Activated CD8-positive, alpha-beta T cell treated with anti-CD3 and anti-CD28 coated beads, Interleukin-2, amount 10 ng/mL, durations not matched to agents 7 days and 5 days (primary cell): ENCODE measurements at places on chromosomes 2 and 18. TPM values are rescaled to one million over a fixed set of nuclear protein-coding genes. Genes with fewer than 3 reads are reported as not detected.
A peak's percentile ranks its signal among the peaks of the same experiment; 100 is the strongest.

Gene MAPRE3
- total RNA-seq = 0.52 TPM

DNA sequence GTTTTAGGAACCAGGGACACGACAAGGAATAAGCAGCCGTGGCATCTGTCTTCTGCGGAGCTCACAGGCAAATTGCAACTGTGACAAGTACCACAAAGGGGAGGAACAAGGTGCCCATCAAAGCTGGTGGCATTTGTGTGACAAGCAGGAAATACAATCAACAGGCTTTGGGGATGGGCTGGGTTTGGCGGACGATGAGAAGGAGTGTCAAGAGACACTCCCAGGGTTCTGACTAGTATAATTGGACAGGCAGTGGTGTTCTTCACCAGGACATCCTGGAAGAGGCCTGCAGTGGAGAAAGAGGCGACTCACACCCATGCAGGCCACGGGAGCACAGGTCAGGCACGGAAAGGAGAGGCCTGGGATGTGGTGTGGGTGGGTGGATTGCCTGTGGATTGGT lies 14.2 kb upstream of the SPATA3 start:
- DNase-seq = peak; percentile 68
- peaks cover 86% of the 10 kb centered on the region for H3K4me1 ChIP-seq
- H3K27ac ChIP-seq = peak overlapping the region; percentile 88
- no peaks in the 10 kb centered on the region for H3K27me3 ChIP-seq

Gene RAB6C
- total RNA-seq = not detected

Gene KLHL41
- total RNA-seq = not detected

- H3K36me3 ChIP-seq = no peaks in the 10 kb centered on the region
- peaks cover 3% of the 10 kb centered on the region for H3K27me3 ChIP-seq
- no peak for DNase-seq
Observed at GRCh38 chr2:143808166-143808565, 678.9 kb downstream of the ARHGAP15 start.

- H3K4me1 ChIP-seq = no peaks in the 10 kb centered on the region
- no peak overlapping the region for H3K27ac ChIP-seq
- peaks cover 2% of the 10 kb centered on the region for H3K27me3 ChIP-seq
- no peak overlapping the region for H3K4me3 ChIP-seq
- H3K36me3 ChIP-seq = no peaks in the 10 kb centered on the region
Observed at GRCh38 chr18:54528942-54529376, 62.1 kb upstream of the DYNAP start.

Gene SEMA4C
- 21.0 TPM for total RNA-seq

GRCh38 chr2:85089585-85089984 lies 43.6 kb upstream of the TCF7L1 start:
- H3K4me1 ChIP-seq = no peaks in the 10 kb centered on the region
- no peak overlapping the region for H3K4me3 ChIP-seq
- H3K27me3 ChIP-seq = peaks cover 9% of the 10 kb centered on the region
- no peak overlapping the region for H3K27ac ChIP-seq

DNA sequence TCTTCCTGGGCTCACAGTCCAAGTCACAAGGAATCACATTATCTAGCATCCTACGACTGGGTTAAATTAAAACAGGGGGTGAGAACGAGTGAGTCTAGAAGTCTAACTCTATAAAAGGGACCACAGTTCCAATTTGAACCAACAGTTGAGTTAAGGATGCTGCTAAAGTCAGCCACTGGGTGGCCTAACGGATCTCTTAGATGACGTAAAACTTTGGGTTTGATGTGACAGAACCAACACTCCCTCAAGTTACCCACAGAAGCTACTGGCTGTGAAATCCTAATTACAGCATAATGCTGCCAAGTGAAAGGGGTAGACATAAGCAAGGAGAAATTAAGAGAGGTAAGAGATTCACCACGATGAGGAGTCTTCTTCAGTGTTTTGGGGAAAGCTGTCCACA lies 32.7 kb upstream of the RUFY4 start:
- peaks cover 7% of the 10 kb centered on the region for H3K27me3 ChIP-seq
- no peak overlapping the region for H3K27ac ChIP-seq

DNA sequence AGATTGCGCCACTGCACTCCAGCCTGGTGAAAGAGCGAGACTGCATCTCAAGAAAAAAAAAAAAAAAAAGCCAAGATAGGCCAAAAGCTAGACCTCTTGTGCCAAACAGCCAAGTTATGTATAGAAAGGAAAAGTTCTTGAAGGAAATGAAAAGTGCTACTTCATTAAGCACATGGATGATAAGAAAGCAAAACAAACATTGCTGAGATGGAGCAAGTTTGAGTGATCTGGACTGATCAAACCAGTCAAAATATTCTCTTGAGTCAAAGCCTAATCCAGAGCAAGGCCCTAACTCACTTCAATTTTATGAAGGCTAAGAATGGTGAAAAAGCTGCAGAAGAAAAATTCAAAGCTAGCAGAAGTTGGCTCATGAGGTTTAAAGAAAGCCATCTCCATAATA lies 28.1 kb upstream of the TANC1 start:
- peaks cover 3% of the 10 kb centered on the region for H3K27me3 ChIP-seq
- DNase-seq = no peak
- no peak overlapping the region for H3K4me3 ChIP-seq
- no peak overlapping the region for H3K27ac ChIP-seq
- no peaks in the 10 kb centered on the region for H3K4me1 ChIP-seq

Gene CYP27C1
- total RNA-seq = not detected

Gene CNRIP1
- total RNA-seq = not detected

DNA sequence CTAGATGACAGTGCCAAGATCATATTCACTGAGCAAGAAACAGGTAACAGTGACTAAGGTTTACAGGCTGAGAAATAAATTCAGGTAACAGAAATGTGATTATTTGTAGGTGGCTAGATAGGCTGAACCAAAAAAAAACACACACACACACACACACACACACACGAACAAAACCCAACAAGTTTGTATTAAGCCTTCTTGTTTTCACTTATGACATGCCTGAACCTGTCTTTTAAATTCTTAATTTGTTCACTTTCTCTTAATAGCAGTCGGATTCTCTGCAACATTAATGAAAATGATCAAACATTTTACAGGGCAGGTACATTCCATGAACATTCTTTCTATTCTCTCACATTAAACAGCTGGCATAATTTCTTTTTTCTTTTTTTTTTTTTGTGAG lies 18.8 kb upstream of the KIDINS220 start:
- H3K27me3 ChIP-seq = peaks cover 26% of the 10 kb centered on the region
- no peaks in the 10 kb centered on the region for H3K4me1 ChIP-seq
- H3K4me3 ChIP-seq = no peak overlapping the region
- H3K27ac ChIP-seq = no peak overlapping the region
- DNase-seq = no peak
- no peaks in the 10 kb centered on the region for H3K36me3 ChIP-seq

DNA sequence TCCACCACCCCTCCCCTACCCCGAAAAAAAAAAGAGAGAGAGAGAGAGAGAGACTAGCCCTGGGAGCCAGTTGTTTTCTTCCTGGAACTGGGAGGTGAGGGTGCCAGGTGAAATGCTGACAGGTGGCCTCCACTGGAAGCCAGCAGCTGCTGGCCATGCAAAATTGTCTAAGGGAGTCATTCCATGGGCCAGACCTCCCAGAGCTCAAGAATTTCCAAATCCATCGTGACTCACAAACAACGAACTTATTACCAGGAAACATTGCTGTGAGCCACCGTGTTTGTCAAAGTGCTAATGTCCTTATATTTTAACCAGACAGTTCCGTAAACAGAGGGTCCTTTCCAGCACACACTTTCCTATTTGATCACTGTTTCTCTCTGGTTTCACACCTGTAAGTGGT lies 68.5 kb upstream of the PID1 start:
- H3K36me3 ChIP-seq = no peaks in the 10 kb centered on the region
- no peak for DNase-seq
- H3K27ac ChIP-seq = no peak overlapping the region
- no peaks in the 10 kb centered on the region for H3K4me1 ChIP-seq

DNA sequence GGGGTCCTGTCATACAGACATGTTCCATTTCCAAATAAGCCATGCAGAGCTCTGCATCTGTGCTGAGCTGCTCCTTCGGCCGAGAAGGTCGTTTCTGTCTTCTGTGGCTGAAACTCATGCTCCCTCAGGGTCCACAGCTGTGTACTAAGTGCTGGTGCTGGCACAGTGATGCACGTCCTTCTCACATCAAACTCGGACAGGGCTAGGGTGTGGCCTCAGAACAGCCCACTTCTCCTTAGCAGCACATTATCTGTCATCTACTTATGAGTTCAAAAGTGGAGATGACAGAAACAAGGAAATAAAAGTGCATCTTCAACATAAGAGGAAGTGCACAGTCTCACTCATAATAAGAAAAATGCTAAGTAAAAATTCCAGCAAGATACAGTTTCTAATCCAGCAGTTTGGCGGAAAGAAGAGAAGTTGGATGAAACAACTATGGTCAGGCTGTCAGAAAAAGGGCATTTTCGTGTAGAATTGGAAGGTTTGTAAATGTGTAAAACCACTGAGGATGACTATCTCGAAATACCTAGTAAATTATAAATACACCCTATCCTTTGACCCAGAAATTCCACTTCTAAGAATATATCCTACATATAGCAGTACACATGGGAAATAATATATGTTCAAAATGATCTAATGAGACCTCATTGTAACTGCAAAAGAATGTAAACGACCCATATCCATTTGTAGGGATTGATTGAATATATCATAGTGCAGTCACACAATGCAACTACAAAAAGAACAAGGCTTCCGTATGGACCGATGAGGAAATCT lies 53.7 kb upstream of the APCDD1 start:
- no peaks in the 10 kb centered on the region for H3K36me3 ChIP-seq
- H3K27ac ChIP-seq = no peak overlapping the region
- H3K27me3 ChIP-seq = peaks cover 9% of the 10 kb centered on the region
- no peak overlapping the region for H3K4me3 ChIP-seq
- DNase-seq = no peak

DNA sequence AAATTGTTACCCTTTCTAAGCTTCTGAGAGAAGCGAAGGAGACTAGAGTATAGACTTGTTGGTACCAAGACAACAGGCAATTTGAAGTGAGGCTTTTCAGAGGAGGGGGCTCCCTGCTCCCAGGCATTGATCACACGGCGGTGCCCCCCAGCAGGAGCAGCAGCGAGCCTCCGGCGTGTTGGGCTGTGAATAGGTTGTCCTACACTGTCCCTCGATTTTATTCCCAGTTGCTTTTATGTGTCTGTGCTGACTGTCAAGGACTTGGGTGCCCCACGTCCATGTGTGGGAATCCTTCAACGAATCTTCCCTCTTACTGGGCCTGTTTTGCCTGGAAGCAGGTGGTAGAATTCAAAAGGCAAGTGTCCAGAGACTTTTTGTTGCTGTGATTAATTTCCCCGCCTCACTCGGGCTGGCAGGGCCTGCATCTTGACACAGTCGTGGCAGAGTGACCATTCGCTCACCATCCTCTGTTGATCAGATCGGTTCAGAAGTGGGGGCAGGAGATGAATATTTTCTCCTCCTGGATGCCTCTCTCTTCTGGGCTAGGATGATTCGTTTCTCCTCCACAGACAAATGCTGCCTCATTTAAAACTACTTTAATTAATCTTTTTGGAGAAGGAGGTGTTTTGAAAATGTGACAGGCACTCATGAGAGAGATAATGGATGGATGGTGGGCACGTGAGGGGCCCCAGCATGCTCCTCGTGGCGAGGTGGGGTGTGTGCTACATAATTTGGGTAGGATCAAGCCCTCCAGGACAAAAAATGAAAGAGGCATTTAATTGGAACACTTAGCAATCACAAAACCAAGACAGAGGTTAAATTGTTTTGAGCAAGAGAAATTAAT lies 77.6 kb downstream of the SMIM21 start:
- no peaks in the 10 kb centered on the region for H3K27me3 ChIP-seq
- H3K4me1 ChIP-seq = no peaks in the 10 kb centered on the region
- DNase-seq = peak; percentile 16
- no peaks in the 10 kb centered on the region for H3K36me3 ChIP-seq
- H3K27ac ChIP-seq = no peak overlapping the region

GRCh38 chr2:29108225-29108624 lies 7.0 kb upstream of the CLIP4 start:
- H3K27me3 ChIP-seq = peaks cover 11% of the 10 kb centered on the region
- DNase-seq = no peak
- no peak overlapping the region for H3K4me3 ChIP-seq

DNA sequence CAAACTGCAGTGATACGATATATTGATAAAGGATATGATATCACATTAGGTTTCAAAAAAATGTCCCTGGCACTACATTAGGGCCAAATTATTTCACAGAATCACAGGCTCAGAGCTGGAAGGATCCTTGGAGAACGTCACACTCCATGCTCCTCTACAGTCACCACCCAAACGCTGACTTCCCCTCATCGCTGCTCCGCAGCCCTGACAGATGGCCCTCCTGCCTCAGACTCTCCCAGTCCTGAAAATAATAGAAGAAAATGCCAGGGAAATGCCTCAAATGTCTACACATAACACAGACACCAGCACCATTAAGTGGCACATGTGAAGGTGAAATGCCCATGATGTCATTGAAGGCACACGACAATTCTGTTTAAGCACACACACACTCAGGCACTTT lies 72.0 kb downstream of the ZNF521 start:
- no peak overlapping the region for H3K27ac ChIP-seq
- DNase-seq = no peak
- H3K36me3 ChIP-seq = no peaks in the 10 kb centered on the region
- no peak overlapping the region for H3K4me3 ChIP-seq

GRCh38 chr2:22904126-22904684 lies 480.8 kb upstream of the KLHL29 start:
- no peaks in the 10 kb centered on the region for H3K36me3 ChIP-seq
- no peak for DNase-seq
- no peak overlapping the region for H3K27ac ChIP-seq
- H3K4me1 ChIP-seq = no peaks in the 10 kb centered on the region
- no peak overlapping the region for H3K4me3 ChIP-seq
- H3K27me3 ChIP-seq = no peaks in the 10 kb centered on the region

Gene NEU2
- not detected for total RNA-seq

DNA sequence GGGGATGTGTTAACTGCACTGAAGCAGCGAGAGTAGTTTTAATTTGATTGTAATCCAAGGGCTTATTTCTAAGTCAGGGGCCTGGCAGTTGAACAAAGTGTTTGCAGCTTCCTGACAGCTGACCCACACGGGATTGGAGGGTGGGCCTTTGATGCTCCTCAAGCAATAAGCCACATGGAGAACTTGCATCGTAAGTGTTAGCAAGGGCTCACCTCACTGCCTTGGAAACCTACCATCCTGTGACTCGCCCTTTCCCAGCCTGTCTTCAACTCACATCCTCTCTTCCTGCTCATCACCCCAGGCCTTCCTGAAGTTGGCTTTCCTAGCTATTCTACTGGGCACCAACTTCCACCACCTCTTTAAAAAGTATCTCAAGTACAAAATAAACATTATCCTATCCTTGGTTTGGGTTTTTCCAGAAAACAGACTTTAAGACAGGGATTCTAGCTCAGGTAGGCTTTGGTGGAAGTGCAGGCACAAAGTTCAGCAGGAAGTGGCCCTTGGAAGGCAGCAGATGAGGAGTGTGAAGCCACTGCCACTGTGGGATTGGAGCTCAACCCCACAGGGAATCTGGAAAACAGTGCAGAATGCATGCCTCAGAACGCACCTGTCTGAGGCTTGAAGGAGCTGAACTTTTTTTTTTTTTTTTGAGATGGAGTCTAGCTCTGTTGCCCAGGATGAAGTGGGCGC lies 31.6 kb downstream of the B3GNT2 start:
- peak overlapping the region; percentile 44 for H3K27ac ChIP-seq
- DNase-seq = no peak
- H3K27me3 ChIP-seq = no peaks in the 10 kb centered on the region

GRCh38 chr2:119650206-119650605 lies 28.8 kb upstream of the TMEM177 start:
- H3K36me3 ChIP-seq = no peaks in the 10 kb centered on the region
- no peaks in the 10 kb centered on the region for H3K4me1 ChIP-seq
- DNase-seq = no peak
- no peak overlapping the region for H3K27ac ChIP-seq
- no peak overlapping the region for H3K4me3 ChIP-seq
- H3K27me3 ChIP-seq = peaks cover 26% of the 10 kb centered on the region
